Fibroblast of the conjunctiva (primary cell): ENCODE measurements at places on chromosomes 13 and 19.
A peak's percentile ranks its signal among the peaks of the same experiment; 100 is the strongest.

- no peak for DNase-seq
Observed at GRCh38 chr13:97298816-97299215, 76.7 kb downstream of the MBNL2 start.

- no peak for DNase-seq
Observed at GRCh38 chr13:98097749-98098148, 45.1 kb upstream of the FARP1 start.

GRCh38 chr13:34000955-34001354 is 183.0 kb downstream of the RFC3 start:
- DNase-seq, result no peak

GRCh38 chr13:79678100-79678499 is 197.1 kb downstream of the NDFIP2 start:
- DNase-seq, result no peak

GRCh38 chr19:58128041-58128685 is 22.4 kb downstream of the ZNF329 start:
- DNase-seq, result no peak

GRCh38 chr13:45492538-45492937 is 27.8 kb downstream of the COG3 start:
- DNase-seq, result peak; percentile 13

DNA sequence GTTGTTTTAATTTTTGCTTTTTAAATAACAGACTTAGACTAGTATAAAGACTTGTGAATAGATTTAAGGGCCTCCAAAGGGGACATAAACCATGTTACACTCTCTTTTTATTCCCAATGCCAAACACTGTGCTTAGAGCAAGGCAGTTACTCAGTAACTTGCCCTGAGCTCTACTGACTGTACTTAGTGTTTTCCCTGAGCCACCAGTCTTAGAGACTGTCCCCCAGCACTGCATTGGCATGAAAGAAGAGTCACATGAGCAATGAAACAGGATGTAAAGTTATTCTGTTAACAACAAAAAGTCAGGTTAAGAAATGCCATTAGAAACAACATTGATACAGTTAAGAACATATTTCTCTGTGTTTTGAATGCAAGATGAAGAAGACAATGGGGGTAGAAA is 187.9 kb downstream of the TBC1D4 start:
- no peak for DNase-seq

DNA sequence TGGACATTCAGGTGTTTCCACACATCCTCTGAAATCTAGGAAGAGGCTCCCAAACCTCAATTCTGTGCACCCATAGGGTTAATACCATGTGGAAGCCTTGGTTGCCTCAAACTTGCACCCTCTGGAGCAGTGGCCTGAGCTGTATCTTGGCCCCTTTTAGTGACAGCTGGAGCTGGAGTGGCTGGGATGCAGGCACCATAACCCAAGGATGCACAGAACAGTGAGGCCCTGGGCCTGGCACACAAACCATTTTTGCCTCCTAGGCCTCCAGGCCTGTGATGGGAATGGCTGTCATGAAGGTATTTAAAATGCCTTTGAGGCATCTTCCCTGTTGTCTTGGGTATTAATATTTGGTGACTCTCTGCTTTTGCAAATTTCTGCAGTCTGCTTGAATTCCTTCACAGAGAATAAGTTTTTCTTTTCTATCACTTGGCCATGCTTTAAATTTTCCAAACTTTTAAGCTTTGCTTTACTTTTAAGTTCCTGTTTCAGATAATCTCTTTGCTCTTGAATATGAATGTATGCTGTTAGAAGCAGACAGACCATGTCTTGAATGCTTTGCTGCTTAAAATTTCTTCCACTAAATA is 1594.5 kb upstream of the PCDH20 start:
- DNase-seq, result no peak

- DNase-seq, result peak; percentile 9
Observed at GRCh38 chr19:3243819-3244700, 19.6 kb downstream of the CELF5 start.

DNA sequence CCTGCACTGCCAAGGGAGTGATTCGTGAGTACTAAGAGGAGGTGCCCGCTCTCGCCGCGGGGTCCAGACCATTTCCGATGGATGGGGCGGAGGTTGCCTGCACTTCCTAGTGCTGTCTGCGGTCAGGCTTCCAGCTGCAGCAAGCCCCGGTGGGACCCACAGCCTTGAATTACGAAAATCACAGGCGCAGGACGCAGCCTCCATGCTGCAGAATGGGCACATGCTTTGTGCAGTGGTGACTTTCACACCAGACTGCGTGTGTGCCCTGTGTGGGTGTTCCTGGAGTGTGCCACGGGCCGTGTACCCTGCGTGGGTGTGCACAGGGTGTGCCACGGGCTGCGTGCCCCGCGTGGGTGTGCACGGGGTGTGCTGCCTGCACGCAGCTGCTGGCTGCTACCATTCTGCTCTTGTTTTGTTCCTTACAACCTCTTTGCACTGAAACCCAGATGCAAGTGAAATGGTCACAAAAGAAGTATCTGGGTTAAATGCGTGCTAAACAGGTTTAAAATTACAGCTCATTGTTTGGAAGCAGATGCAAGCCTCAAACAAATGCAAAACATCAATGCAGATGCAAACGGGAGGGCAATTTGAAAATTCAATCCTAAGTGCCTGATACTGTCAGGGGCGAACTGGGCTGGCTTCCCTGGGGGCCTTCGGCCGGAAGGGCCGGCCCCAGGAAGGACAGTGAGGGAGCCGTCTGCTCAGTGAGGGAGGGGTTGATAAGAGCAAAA is 221.2 kb upstream of the SOX1 start:
- no peak for DNase-seq

- no peak for DNase-seq
Observed at GRCh38 chr13:90769387-90769786, 578.1 kb upstream of the MIR17HG start.

DNA sequence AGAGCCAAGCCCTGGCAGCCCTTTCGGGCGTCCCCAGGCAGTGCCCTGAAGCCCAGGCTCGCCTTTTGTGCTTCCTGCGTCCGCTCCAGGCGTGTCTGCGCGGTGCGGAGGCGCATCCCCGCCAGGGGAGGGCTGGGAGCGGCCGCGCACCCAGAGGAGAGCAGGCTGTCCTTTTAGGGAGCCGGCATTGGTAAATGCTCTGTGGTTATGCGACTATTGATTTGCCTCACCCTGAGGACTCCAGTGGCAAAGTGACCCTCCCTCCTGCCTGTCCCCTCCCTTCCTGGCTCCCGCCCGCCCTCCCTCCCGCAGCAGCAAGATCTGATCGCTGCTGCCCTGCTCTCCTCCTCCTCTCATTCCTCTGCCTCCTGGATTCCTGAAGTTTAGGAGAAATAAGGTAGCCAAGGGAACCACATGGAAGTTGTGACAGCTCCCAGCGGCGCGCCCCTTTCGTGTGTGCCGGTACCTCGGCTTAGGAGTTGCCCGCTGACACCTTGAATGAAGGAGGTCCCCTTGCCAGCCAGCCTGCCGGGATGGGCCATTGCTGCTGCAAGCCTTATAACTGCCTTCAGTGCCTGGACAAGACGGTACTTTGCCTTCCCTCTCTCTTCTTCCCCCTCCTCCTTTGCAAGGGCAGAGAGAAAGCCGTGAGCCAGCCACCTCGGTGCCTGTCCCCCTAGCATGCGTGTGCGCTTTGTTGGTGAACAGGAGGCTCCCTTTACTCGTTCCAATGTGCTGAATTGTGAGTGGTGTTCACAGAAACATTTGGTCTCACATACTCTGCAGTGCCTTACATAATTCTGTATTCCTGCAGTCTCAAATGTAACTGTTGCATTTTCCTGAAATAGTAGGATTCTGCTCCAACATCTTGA is 166.9 kb downstream of the SLC7A1 start:
- no peak for DNase-seq

DNA sequence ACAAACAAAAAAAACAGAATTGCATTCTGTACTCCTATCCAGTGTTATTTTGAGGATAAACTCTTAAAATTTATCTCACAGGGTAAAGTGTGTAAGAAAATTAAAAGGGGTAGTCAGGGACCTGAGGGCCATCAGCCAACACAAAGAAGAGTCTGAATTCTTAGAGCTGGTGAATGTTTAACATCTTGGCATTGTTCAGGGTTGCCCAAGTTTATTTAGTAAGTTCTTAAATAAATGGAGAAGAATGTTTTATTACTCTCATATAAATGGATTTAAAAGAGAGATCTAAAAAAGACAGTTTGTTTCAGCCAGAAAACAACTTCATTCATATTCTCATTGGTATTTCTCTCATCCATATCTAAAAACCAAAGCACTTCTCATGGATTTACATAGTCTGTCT is 171.7 kb downstream of the LACC1 start:
- DNase-seq, result no peak

DNA sequence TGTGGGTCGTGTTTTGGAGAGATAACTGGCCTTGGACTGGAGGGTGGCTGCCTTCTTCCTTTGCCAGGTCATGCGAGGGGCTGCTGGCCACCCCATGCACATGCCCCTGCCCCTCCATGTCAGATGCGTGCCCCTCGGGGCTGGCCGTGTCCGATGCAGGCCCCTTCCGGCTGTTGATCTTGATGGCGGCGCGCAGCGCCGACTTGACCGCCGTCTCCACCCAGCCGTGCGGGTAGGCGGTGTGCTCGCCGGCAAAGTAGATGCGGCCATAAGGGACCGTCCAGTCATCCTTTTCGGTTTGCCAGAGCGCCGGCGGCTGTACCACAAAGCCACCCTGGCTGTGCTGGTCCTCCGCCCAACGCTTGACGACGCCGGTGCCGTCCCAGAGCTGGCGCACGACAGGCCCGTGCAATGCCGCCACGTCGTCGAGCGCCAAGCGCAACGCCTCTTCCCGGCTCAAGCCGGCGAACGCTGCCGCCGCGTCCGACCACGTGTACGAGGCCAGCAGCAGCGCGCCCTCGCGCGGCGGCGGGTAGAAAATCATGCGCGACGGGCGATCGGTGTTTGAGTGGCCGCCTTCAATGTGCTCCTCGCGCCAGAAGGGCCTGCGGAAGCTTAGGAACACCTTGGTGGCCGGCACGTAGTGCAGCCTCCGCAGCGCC is 6.9 kb downstream of the IL4I1 start:
- DNase-seq, result peak; percentile 43

- DNase-seq, result no peak
Observed at GRCh38 chr13:114258589-114258988, 22.8 kb upstream of the UPF3A start.

- DNase-seq, result no peak
Observed at GRCh38 chr13:113456116-113456702, 2.9 kb upstream of the ADPRHL1 start.

DNA sequence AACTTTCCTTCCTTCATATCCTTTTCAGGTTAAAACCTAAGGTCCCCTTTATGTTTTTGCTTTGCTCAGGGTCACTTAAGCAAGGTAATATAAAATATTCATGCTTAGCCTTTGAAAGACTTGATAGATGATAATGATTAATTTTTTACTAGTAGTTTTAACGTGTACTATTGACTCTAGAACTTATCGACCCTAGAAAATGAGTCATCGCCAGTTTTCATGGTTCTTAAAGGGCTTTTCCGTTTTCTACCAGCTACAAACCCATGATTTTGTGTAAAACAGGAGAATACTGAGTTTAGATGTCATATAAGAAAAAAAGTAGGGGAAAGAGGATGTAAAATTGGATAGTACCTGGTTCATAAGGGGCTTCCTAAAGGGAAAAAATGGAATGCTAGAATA is 75.7 kb downstream of the DHRS12 start:
- DNase-seq, result no peak

GRCh38 chr19:18159810-18160209 is 6.8 kb downstream of the PIK3R2 start:
- no peak for DNase-seq

- DNase-seq, result peak; percentile 52
Observed at GRCh38 chr13:106318941-106319411, 216.5 kb downstream of the EFNB2 start.

- DNase-seq, result no peak
Observed at GRCh38 chr13:46146898-46147297, 35.1 kb downstream of the LCP1 start.

DNA sequence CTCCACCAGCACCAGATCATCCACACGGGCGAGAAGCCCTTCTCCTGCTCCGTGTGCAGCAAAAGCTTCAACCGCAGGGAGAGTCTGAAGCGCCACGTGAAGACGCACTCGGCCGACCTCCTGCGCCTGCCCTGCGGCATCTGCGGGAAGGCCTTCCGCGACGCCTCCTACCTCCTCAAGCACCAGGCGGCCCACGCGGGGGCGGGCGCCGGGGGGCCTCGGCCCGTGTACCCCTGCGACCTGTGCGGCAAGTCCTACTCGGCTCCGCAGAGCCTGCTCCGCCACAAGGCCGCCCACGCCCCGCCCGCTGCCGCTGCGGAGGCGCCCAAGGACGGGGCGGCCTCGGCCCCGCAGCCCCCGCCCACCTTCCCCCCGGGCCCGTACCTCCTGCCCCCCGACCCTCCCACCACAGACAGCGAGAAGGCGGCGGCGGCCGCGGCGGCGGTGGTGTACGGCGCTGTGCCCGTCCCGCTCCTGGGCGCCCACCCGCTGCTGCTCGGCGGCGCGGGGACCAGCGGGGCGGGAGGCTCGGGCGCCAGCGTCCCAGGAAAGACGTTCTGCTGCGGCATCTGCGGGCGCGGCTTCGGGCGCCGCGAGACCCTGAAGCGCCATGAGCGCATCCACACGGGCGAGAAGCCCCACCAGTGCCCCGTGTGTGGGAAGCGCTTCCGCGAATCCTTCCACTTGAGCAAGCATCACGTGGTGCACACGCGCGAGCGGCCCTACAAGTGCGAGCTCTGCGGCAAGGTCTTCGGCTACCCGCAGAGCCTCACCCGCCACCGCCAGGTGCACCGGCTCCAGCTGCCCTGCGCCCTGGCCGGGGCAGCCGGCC is 9.4 kb downstream of the ZNF784 start:
- no peak for DNase-seq

GRCh38 chr19:30897553-30897952 is 451.7 kb downstream of the TSHZ3 start:
- DNase-seq, result no peak
